ENCODE measurements at places on chromosomes 7 and 10.
A peak's percentile ranks its signal among the peaks of the same experiment; 100 is the strongest.

DNA sequence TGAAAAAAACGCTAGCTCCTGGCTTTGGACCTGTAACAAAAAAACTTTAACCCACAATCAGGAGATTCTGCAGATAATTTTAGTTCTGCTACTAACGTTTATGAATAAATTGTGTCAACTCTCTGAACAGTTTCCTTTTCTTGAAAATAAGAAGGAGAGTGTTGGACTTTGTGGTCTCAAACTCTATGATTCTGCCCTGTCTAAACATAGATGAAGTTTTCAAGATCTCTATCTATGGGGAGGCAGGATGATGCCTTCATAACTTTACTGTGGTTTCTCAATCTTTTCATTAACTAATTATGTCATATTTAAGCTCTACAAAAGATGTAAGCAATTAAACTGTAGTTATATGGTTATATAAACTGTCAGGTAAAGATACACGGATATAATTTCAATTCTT is 162.0 kb downstream of the REEP3 start:
- no peak for DNase-seq

- no peak for DNase-seq
These were observed 438.3 kb downstream of the DNAJB6 start for GRCh38 chr7:157775021-157775559.

GRCh38 chr7:81211934-81212320 is 293.1 kb upstream of the SEMA3C start:
- no peak for DNase-seq

GRCh38 chr7:50807026-50807730 is 24.5 kb upstream of the GRB10 start:
- no peak for DNase-seq

DNA sequence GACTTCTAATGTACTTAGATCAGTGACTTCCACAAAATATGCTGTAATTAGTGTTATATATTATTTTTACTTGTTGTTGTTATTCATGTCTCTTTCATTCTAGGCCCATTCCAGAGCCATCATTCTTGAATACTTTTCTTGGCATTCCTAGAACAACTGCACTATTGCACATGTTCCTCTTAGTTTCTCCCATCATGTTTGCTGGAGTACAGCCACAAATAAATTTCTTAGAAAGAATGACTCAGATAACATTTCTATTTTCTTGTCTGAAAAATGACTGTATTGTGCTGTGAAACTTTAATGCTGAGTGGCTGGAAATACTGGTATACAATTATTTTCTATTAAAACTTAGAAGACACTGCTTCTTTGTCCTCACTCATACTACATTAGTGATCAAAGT is 651.0 kb upstream of the STEAP1 start:
- no peak for DNase-seq

DNA sequence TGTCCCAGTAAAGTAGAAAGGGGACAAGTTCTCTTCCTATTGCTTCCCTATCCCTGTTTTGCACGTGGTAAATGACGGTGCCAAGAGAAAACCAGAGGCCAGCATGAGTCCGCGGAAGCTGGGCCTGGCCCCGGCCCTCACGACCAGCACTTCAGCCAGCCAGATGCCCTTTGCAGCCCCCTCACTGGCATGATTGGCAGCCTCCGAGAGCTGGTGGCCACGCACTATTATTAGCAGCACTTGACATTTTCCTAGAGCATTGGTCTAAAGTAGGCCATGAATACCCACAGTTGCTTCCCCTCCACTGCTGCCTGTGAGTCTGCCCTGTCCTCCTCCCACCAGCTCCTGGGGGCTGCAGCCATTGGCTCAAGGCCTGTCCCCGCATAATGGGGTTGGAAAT is 369.1 kb downstream of the PLXNA4 start:
- no peak for DNase-seq

GRCh38 chr7:28871631-28872030 is 86.5 kb downstream of the TRIL start:
- DNase-seq, result no peak

DNA sequence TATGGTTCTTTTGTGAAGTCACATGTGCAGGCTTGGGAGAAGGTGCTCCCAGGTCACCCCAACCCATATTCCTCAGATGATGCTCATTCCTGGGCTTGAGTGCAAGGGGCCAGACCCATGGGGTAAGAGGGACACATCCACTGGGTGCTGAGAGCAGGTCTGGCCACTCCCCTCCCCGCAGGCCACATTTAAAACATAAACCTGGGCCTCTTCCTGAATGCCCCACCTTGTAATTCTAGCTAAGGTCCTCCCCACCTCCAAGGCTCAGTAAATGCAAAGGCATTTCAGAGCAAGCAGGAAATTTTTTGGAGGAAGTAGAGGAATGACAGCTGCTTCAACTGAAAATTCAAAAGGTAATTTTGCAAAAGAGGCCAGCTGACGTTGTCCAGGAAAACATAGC is 172.5 kb downstream of the ARHGAP21 start:
- DNase-seq, result no peak

GRCh38 chr10:6838118-6838517 is 258.0 kb upstream of the PRKCQ start:
- peak; percentile 5 for DNase-seq

DNA sequence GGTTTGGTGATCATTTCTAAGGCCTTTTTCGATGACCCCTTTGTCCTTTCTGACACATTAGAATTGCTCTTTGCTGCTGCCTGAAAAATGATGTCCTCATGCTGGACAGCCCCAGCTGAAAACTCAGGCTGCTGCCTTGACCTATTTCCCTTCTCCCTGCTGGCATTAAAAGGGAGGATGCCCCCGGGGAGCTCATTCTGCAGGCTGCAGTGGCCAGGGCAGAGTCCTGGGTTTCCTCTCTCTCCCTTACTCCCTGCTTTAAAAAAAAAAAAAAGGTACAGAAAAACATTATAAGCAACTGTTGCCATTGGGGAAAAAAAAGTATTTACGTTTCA is 35.4 kb downstream of the LRRC4 start:
- DNase-seq, result no peak

DNA sequence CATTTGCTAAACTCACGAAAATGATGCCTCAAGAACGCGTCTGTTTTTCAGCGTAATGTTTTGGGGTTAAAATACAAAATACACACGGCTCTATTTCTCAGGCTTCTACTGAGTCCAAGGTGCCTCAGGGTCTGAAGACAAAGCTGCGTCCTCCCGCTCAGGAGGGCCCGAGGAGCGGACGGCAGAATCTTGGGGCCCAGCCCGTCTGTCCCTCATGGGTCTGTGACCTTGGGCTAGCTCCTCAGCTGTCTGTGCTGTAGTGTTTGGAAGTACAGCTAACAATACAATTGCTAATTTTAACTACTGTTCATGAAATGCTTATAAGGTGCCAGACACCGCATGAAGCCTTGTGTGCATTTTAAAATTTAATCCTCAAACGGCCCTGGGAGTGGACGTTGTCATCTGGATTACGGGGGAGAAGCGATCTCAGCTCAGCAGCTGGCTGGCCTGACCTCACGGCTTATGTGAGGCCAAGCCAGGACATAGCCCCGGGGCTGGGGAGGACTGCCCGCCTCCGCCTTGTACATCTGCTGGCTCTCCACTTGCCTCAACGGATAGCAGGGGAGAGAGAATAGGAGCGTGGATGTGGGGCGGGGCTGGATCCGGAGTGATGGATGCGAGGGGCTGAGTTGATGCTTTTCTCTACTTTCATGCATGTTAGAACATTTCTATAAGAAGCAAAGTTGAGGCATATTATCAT is 357.4 kb downstream of the GLRX3 start:
- no peak for DNase-seq

DNA sequence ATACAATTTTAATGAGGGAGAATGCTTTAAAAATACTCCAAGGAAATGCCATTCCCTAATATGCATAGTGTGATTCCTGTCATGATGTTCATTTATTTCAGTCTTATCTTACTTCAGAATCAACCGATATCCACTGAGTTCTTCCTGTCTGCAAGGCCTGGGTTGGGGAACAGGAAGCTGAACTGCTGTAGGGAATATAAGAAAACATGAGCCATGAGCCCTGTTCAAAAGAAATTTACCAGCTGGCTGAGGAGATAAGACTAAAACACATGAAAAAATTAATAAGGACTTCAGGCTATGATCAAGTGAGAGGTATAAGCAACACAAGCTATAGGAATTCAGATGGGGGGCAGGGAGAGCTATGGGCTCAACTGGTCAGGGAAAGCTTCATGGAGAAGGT is 184.7 kb downstream of the PLPP4 start:
- no peak for DNase-seq

GRCh38 chr7:68724965-68725364 is 873.3 kb upstream of the AUTS2 start:
- no peak for DNase-seq

DNA sequence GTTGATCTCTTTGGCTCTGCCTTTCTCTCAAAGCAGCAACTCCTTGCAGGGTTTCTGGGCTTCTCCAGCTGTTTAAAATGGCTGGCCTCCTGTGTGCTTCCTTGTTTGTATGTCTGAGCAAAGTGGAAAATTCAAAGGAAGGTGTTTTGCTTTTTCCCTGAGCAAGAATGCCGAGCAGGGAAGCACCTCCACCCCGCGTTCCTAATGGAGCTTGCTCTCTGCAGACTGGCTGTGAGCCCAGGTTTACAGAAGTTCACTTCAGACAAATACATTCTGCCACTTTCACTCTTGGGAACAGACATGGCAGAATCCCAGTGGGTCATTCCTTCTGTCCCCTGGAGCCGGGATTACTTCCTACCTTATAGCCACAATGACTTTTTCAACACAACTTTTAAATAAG is 181.8 kb upstream of the AGK start:
- no peak for DNase-seq

GRCh38 chr7:130891254-130892094 is 157.5 kb upstream of the KLF14 start:
- no peak for DNase-seq

DNA sequence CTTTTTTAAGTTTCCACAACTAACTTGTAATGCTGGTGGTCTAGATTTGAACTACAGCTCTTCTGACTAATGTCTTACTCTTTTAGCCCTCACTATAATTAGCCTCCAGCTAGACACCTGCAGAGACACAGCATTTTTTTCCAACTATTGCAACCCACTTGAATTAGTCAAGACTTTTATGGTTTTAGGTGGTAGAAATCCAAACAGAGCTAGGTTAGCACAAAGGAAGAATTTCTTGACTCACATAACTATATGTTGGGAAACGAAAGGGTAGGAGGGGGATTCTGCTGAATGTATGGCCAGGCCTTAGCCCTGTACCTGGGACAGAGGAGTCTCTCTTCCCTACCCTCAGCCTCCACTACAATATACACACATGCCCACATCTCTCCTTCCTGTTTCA is 586.1 kb downstream of the INHBA start:
- DNase-seq, result no peak

- no peak for DNase-seq
These were observed 291.4 kb downstream of the USP6NL start for GRCh38 chr10:11319990-11320602.

- DNase-seq, result peak; percentile 16
These were observed 62.4 kb upstream of the WAPL start for GRCh38 chr10:86583983-86584382.

GRCh38 chr7:21426286-21427181 is 1.3 kb upstream of the SP4 start:
- no peak for DNase-seq

DNA sequence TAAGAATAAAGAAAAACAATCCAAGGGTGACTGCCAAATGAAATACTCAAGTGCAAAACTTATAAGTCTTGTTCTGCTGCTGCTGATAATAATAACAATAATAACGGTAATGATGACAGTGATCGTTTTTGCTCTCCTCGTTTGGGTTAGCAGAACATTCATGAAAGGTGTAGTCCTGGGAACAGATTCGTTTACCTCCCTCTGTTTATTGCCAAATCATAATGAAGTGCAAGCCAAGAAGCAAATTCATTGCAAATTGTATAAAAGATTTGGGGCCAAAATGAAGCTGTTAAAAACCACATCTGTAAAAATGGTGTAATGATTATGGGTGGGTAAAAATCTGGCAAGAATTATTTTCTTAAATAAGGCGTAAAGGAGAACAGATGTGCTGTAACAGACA is 587.2 kb upstream of the MKI67 start:
- DNase-seq, result no peak

GRCh38 chr7:94838717-94839116 is 68.7 kb upstream of the PPP1R9A start:
- DNase-seq, result no peak

GRCh38 chr7:3697472-3697871 is 396.4 kb downstream of the SDK1 start:
- DNase-seq, result no peak

GRCh38 chr10:132939957-132940790 is 2.2 kb downstream of the CFAP46 start:
- peak; percentile 66 for DNase-seq

DNA sequence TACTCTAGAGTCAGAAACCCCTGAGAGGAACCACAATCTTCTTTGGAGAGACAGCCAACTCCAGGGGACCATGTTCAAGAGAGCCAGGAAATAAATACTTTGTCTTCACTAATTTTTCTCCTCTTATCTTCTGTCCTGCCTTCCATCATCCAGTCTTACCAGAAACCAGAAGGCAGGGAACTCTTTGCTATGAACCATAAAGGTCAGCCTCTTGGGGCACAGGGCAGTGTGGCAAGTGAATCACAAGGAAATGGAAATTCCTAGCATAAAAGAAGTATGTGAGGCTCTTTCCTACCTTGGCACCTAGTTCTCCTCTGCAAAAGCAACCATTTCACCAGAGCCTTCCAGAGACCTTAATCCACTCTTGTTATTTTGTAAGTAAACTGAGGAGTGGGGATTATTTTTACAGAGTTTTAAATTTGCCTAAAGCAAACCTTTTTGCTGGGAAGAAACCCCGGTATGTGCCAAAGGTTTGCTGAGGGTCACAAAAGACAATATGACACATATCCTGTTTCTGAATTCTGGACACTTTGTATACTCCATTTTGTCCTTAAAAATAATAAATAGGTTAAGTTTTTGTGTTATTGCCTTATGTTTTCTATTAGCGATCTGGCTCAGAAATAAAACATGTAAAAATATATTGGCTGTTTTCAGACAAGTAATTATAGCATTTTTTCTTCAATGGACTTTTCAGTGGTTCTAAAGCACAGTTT is 87.1 kb downstream of the ADAM22 start:
- no peak for DNase-seq

DNA sequence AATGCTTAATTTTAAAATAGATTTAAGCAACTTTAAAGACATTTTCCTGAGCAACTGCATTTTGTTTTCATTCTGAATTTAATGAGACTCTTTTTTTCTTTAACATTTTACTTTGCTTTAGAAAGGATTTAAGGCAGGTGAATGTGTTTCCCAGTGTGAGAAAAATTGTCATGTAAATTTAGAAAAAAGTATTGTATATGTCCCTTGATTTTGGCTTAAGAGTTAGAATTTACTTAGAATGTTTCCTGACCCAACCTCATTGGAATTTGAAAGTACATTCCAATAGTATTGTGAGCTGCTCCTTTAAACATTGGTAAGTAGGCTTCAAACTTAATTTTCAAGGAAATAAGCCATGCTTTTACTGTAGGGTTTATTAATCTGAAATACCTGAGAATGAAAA is 110.2 kb downstream of the PTEN start:
- DNase-seq, result no peak

- DNase-seq, result no peak
These were observed 5.8 kb downstream of the IKZF1 start for GRCh38 chr7:50310361-50310760.

All from activated CD4-positive, alpha-beta T cell treated with anti-CD3 and anti-CD28 coated beads, Interleukin-2, amount 50 U/mL, for 48 hours (primary cell).